ENCODE measurements at places on chromosomes 5 and 9.

- no peak for DNase-seq
These were observed 14.3 kb downstream of the PTPA start for GRCh38 chr9:129125478-129125877.

GRCh38 chr5:18932081-18932480, 1055.9 kb downstream of the CDH18 start:
- DNase-seq: no peak

DNA sequence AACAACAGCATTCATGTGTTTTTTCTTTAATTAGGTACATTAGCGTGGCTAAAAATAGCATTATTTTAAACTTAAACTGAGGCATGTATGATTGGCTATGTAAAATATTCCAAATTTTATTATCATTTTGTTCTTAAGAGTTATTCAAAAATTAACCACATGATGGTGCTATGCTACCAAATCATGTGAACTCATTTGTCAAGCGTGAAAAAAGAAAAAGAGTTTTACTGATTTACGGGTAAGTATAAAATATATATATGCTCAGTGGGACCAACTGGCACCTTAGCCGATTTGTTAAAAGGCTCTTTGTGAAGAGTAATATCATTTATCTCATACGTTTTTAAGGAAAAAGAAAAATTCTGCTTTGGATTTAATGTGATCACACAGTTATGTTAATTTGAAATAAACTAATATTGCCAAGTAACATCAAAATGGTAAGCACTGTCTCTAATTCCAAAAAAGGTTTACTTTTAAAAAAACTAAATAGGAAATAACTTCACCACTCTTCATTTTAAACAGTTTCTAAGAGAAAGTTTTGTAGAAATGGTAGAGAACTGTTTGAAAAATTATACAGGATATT, 1042.3 kb downstream of the CDH12 start:
- DNase-seq: no peak

- DNase-seq: no peak
These were observed 72.6 kb downstream of the DAPK1 start for GRCh38 chr9:87570000-87570908.

DNA sequence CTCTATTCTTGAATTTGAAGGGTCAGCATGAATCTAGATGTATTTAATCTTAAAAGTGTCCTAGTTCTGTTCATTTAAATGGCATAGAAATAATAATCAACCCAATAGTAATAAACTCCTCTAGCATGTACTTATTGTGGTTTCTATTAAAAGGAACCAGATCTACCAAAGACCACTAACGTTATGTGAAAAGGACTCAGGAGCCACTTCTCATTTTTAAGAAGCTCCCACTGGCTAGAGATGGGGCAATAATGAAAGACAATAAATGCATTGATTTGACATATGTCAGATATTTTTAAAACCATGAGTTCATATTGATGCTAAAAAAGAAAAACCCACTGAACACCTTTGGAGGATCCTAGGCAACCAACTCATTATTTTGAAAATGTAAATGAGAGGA, 191.9 kb downstream of the ATP10B start:
- no peak for DNase-seq

DNA sequence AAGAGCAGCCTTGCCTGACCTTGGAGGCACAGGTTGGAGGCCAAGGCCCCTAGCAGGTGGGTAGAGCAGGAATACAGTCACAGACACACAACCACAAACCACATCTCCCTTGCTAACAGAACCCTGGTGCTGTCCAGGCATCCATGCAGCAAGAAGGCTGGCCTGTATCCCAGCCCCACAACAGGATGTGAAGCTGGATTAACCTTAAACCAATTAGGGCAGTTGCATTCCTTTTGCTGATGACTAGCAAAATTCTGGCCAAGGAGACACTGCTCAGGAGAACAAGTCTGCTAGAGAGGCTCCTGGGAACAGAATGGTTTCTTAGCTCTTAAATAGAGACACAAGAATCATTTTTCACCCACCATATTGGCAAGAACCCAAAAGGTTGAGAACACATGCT, 97.8 kb downstream of the C5orf15 start:
- DNase-seq: no peak

GRCh38 chr5:171865471-171865870, 79.9 kb downstream of the SMIM23 start:
- DNase-seq: no peak

GRCh38 chr5:150065346-150065745, 21.0 kb downstream of the CSF1R start:
- DNase-seq: no peak

DNA sequence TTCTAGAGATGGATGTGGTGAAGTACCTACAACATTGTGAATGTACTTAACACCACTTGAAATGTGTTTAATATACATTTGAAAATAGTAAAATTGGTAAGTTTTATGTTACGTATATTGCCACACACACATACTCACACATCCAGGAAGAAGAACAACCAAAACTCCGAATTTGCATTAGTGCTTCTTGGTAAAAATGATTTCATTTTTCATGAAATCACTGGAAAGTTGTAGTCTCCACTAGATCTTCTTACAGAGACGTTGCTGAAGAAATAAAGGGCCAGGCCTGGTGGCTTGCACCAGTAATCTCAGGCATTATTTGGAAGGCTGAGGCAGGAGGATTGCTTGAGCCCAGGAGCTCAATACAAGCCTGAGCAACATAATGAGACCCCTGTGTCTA, 118.6 kb upstream of the ZNF608 start:
- DNase-seq: no peak

- no peak for DNase-seq
These were observed 155.8 kb downstream of the TSSK1B start for GRCh38 chr5:113278976-113279375.

DNA sequence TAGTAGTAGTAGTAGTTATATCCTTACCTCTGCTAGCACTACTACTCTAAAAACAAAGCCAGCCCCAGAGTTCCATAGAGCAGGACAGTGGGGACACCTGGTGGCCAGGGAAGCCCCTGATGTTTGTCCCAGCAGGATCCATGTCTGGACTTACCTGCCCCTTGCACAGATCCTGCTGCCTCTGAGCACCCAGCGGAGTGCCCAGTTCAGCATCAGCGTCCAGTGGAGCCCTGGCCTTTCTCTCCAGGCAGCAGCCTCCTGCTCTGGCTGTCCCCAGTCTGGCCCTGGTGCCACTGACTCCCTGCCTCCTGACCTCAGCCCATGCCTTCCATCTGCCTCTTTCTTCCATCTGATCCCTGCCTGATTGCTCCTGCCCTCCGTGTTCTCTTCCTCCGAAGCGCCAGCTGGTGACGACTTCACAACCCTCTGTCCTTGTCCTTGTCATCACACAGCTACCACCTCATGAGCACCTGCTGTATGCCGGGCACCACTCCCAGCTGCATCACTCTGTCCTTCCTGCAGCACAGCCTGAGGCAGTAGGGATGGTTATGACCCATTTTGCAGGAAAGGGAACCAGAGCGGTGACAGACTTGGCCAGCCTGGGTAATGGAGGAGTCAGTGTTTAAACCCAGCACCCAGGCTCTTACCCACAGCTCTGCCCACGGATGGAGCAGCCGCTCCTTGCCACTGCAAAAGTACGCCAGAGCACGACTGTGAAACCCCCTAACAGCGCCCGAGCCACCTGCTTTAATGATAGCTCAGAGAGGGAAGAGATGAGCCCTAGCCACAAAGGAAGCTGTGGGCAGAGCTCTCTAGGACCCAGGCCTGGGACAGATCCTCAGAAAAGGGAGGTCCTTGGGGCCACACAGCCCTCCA, 11.5 kb downstream of the SARDH start:
- DNase-seq: no peak

- DNase-seq: no peak
These were observed 55.1 kb downstream of the PTCH1 start for GRCh38 chr9:95461448-95462248.

DNA sequence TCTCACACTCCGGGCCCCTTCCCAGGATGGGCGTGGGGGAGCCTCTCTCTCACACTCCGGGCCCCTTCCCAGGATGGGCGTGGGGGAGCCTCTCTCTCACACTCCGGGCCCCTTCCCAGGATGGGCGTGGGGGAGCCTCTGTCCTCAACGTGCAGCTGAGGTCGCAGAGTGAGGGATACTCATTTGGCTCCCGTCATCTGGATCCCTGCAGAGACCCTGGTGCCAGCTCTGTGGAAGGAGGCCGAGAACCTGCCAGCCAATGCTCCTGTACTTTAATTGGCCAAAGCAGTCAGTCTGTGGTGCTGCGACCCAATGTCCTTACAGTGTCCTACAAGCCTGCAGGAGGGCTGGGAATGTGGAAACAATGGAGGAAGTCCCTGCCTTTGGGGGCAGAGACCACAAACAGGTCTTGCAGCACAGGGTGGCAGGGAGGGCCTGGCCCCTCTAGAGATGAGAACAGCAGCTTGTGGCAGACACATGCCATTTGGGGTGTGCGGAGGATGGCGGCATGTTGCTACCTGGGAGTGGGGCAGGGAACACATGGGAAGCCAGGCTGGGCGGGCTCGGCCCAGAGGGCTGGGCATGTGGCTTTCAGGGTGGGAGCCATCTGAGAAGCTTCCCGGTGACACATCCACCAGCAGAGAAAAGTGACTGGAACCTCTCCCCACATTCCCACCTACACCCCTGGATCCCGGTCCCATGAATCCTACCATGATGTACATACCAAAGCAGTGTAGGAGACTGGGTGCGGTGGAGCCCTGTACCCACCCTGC, 13.6 kb upstream of the MRNIP start:
- DNase-seq: no peak

DNA sequence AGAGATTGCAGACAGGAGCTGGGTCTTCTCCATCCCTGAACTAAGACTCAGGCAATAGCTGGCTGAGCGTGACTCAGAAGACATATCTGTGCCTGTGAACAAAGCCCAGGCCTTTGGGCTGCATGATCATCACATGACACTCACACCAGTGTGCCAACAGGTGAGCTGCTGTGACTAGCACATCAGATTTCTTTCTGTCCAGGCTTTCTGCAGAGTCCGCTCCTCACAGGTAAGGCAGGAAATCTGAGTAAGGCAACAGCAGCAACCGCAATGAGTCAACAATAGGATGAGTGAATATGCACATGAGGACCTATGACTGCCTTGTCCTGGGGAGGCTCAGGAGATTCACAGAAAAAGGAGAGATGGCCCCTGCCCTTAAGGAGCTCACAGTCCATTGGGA, 293.6 kb downstream of the ACTL7B start:
- no peak for DNase-seq

GRCh38 chr5:180990086-180990881, 1.6 kb downstream of the BTNL3 start:
- DNase-seq: no peak

GRCh38 chr9:34646211-34647083, at the start of gene GALT:
Gene GALT (plus strand): TSS chr9:34646675. CDS start chr9:34646705, 30 bp downstream.
- DNase-seq: peak; percentile 41

GRCh38 chr9:113350107-113350661, 843 bp downstream of the BSPRY start:
- DNase-seq: no peak

DNA sequence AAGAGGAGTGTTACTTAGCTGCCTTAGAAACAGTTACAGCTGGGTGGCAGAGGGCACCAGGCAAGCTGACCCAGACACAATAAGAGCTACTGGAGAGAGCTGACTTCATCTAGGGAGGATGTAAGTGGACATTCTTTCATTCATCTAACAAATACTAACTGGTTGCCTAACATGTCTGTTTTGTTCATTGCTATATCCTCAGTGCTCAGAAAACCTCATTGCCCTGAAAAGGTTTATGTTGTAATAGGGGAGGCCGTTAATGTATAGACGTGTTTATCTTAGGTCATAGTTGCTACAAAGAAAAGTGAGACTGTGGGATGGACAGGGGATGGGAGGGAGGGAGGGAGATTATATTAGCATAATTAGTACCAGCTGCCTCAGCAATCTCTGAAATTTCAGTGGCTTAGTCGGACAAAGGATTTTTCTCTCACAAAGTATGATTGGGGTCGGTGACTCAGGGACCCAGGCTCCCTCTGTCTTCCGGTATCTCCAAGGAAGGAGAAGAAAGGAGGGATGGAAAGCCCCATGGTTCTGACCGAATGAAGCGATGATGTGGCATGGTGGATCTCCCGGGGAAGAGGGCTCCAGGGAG, 2.6 kb upstream of the SNX18 start:
- no peak for DNase-seq

- DNase-seq: no peak
These were observed 24.4 kb downstream of the CYFIP2 start for GRCh38 chr5:157290156-157290980.

DNA sequence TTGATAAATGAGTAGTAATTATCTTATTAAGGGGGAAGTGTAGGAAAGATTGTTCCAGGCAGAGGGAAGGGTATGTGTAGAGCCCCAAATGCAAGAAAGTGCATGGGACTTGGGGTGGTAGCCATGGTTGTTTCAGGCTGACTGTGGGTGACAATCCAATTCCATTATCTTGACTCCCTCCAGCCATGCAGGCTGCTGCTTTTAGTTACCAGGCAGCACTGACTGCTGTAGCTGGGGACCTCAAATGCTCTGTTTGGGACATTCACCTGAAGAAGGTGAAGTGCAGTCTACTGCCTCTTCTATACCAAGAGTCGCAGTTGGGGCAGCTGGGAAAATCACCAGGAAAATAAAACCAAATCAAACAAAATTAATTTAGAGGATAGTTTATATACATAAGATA, 102.4 kb upstream of the NR3C1 start:
- no peak for DNase-seq

GRCh38 chr5:101517795-101518194, 614.7 kb upstream of the ST8SIA4 start:
- DNase-seq: no peak

- no peak for DNase-seq
These were observed 2.2 kb downstream of the TMEM141 start for GRCh38 chr9:136793086-136793946.

DNA sequence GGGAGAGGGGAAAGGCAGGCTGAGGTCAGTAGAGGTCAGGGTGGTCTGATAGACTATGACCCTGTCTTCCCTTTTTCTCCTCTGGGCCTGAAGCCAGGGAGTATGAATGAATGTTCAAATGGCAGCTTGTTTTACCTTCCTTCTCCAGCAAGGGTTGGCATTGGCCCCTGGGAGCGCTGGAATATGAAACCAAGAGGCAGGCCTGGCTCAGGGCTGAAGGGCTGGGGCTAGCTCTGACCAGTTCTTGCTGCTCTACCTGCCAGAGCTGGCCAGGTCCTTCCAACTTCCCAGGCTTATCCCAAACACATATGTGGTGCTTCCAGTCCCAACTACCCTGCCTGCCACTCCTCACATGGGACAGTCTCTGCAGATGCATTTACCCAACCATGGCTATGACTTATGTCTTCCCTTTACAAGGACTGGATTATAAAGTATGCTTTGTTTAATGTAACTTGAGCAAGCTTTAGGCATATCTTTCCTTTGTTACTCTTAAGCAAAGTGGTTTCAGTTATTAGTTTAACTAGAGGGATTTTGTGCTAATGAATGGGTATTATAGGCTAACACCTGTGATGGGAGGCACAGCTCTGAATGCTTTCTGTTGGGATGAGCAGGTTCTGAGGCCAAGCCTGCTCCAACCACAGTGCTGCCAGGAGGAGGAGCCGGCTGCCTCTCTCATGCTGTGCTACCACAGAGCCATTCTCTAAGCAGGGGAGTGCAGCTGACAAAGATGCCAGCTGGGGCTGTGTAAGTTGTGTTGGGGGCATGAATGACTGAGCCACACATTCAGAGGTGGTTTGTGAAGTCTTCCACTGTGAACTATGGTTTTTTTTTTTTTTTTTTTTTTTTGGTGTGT, 6.1 kb downstream of the CCNI2 start:
- DNase-seq: no peak

GRCh38 chr5:40356248-40356647, 323.5 kb upstream of the PTGER4 start:
- no peak for DNase-seq

- no peak for DNase-seq
These were observed 448.0 kb downstream of the SPOCK1 start for GRCh38 chr5:137051161-137051560.
